Stimulated activated CD4-positive, alpha-beta T cell treated with anti-CD3 and anti-CD28 coated beads, Interleukin-15, amount 100 ng/mL, for 48 hours (primary cell): ENCODE measurements at places on chromosomes 1 and 21.

- no peak for DNase-seq
Measured at GRCh38 chr21:45409466-45410150, 4.6 kb downstream of the COL18A1 start.

DNA sequence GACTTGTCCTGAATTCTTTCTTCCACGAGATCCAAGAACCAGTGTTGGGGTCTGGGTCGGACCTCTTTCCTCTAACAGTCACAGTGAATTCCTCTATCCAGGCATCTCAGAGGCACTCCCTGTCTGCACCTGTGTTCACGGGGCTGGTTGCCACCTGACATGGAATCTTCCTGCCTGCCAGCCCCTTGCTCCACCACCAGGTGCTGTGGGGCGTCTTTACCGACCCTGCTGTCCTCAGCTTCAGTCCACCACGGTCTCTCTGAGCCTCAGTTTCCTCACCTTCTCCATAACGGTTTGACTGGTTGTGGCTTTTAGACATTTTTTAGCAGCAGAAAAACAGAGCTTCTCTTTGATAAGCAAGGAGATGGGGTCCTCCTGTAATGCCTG is 62.7 kb downstream of the SDC3 start:
- no peak for DNase-seq

- DNase-seq, result no peak
Measured at GRCh38 chr21:18164483-18164882, 80.2 kb upstream of the CHODL start.

DNA sequence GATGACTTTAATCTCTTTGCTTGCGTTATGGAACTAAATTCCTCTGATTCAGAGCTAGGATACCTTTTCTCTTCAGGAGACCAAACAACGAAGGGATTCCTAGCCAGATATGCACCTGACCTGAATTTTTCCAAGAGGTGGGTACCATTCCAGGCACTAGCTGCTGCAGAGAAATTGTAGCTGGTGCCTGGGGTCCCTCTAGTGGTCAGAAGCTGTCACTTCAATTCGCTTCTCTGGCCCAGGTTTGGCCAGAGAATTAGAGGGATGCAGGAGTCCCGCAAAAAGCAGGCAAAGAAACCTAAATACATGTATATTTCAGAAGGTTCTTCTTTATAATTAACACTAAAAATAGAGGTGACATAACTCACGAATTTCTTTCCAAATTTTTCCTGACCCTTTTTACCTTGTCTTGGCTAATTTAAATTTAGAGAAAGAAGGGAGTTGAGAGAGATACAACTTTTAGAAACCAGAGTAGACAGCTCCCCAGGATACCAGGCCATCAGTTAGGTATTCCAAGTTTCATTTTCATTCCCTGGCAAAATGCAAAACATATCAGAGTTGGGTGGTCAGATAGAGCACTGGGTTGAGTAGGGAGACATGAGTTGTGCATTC is 9.6 kb downstream of the ACKR1 start:
- DNase-seq, result no peak

- no peak for DNase-seq
Measured at GRCh38 chr21:16211339-16212303, 481.8 kb downstream of the USP25 start.

GRCh38 chr1:70892930-70893329 is 154.7 kb downstream of the PTGER3 start:
- no peak for DNase-seq
